ENCODE measurements at places on chromosomes 7 and 10. TPM values are rescaled to one million over a fixed set of nuclear protein-coding genes. Genes with fewer than 3 reads are reported as not detected.

The EEPD1 gene
- 19.4 TPM for total RNA-seq

The PPP1R17 gene
- total RNA-seq = not detected

The PSMC2 gene
- 336 TPM for total RNA-seq

The GJD4 gene
- not detected for total RNA-seq

The CRHR2 gene
- total RNA-seq = not detected

All from smooth muscle cell of trachea (primary cell).